CD4-positive, CD25-positive, alpha-beta regulatory T cell (primary cell): ENCODE measurements at places on chromosomes 7 and 10. TPM values are rescaled to one million over a fixed set of nuclear protein-coding genes. Genes with fewer than 3 reads are reported as not detected.

GRCh38 chr10:22791665-22792064 is 77.3 kb upstream of the PIP4K2A start:
- H3K27me3 ChIP-seq: peaks cover 22% of the 10 kb centered on the region
- no peak overlapping the region for H3K4me3 ChIP-seq
- no peaks in the 10 kb centered on the region for H3K36me3 ChIP-seq
- no peak overlapping the region for H3K27ac ChIP-seq
- H3K4me1 ChIP-seq: no peaks in the 10 kb centered on the region

DNA sequence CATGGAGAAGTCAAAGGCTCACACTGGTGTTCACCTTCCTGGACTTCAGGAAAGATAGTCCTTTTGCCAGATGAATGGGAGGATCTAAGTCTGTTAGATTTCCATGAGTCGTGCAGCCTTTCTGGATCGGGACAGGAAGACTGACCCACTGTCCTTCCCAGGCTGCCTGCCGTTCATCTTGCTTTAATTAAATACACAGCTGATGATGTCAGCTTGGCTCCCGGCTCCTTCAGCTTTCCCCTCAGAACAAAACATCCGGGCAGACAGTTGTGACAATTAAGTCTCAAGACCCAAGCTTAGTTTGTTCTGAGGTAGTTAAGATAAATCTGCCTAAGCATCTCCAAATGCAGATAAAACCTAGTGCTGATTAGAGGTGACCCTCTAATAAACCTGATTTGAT is 58.6 kb downstream of the AUTS2 start:
- no peaks in the 10 kb centered on the region for H3K27me3 ChIP-seq
- H3K36me3 ChIP-seq: no peaks in the 10 kb centered on the region
- H3K4me3 ChIP-seq: no peak overlapping the region
- no peak for DNase-seq

- no peak for DNase-seq
- H3K4me1 ChIP-seq: no peaks in the 10 kb centered on the region
- H3K27me3 ChIP-seq: no peaks in the 10 kb centered on the region
- no peak overlapping the region for H3K4me3 ChIP-seq
These were observed 41.7 kb upstream of the DYNC1I1 start for GRCh38 chr7:95730493-95731280.

DNA sequence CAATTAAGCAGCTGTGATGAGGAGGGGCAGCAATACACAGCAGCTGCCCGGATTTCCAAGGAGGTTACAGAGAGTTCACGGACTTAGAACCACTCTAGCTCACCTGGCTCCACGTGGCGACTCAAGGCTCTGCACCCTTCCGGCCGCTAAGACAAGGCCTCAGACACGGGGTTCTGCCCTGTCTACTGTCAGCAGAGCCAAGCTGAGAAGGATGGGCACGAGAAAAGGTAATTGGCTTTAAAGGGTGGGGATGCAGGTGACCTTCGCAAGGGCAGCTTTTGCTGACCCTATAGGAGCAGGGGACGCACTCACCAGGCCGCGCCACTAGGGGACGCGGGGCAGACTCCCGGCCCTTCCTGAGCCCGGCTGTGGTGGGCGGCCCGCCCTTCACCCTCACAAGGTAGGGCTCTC is 152.4 kb downstream of the KIF20B start:
- H3K27me3 ChIP-seq: peaks cover 5% of the 10 kb centered on the region
- DNase-seq: no peak
- H3K4me1 ChIP-seq: no peaks in the 10 kb centered on the region
- H3K36me3 ChIP-seq: no peaks in the 10 kb centered on the region
- no peak overlapping the region for H3K27ac ChIP-seq

DNA sequence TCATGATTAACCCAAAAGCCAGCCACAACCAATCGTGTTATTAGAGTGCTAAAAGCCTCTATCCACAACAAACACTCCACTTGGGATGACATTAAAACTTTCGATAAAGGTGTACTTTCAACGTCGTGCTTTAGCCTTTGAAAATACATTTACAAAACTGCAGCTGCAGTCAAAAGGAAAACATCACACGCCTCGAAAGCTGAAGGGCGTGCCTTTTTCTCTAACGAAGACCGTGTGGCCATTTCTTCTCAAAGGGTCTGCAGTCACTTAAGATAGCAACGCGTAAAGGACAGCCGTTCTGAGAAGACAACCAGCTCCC is 1.1 kb downstream of the ARHGAP12 start:
- H3K4me1 ChIP-seq: peaks cover 49% of the 10 kb centered on the region
- H3K4me3 ChIP-seq: peak overlapping the region; percentile 84

PTF1A gene
- total RNA-seq: not detected

CASTOR2 gene
- total RNA-seq: 9.8 TPM
